ENCODE measurements at places on chromosomes 4 and X. TPM values are rescaled to one million over a fixed set of nuclear protein-coding genes. Genes with fewer than 3 reads are reported as not detected.

The CLIC2 gene
- 2.5 TPM for total RNA-seq

The FAM236C gene
- not detected for total RNA-seq

The TTC29 gene
- total RNA-seq, result not detected

The RAB40AL gene
- total RNA-seq, result 0.68 TPM

The SCML1 gene
- 4.8 TPM for total RNA-seq

The TLR6 gene
- total RNA-seq, result 1.6 TPM

The OTUD5 gene
- 20.3 TPM for total RNA-seq

DNA sequence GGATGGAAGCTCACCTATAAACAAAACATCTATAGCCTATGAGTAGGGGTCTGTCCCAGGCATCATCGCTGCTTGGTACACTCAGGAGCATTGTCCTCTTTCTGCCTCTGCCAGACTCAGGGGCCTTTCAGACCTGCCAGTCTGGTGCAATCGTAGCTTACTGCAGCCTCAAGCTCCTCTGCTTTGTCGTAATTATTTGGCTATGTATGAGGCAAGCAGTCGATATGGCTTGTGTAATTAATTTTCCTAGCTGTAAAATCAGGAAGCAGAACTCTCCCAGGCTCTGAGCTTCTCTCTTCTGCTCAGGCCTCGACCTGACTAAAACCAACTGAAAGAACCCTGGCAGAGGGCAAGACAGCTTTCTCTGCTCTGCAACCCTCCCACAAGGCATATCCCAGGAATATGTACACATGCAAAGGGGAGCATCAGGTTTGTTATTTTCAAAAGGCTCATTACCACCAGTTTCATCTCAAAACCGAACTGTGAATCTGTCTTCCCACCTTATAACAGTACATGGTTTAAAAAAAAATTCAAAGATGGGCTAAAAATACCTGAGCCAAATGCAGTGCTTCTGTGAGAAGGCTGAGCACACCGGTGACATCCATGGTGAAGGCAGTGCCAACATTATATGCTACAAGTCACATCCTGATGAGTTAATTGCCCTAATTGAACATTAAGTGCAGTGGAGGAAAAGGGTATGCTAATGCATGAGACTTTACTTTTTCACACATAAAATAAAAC, 309.2 kb upstream of the EMCN start:
- no peak for ATAC-seq

- ATAC-seq, result no peak
Measured at GRCh38 chrX:139172731-139173130, 357.8 kb upstream of the F9 start.

DNA sequence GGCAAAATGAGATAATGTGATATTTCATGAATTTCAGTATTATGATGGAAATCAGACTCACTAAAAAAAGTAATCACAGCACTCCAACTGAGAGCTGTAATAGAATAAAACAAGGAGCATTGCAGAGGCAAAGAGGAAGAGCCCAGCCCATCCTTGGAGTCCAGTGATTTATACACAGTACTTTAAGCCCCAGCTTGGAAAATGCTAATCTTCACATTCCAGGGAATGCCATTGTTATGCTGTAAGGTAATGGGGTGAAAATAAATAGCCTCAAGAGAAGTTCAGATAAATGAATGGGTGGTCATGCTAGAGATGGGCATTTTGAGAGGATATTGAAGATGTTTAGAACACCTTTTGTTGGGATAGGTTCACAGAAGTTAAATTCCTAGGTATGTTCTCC, 190.3 kb upstream of the TAPT1 start:
- no peak for ATAC-seq

DNA sequence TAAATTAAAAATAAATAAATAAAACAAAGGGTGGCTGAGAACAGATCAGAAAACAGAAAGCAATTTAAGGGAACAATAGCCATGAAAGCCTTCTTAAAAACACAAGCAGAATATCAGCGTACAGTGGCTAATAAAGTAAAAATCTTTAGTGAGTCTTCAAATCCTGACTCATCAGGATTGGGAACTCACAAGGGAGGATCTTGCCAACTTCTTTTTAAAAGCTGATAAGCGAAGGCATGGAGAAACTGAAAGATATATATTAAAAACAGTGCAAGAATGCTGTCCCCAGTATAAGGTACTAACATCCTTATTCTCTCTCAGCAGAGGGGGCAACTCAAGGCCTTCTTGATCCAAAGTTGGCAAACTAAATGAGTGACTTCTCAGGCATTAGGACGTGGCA, 180.1 kb downstream of the DHX15 start:
- no peak for ATAC-seq

DNA sequence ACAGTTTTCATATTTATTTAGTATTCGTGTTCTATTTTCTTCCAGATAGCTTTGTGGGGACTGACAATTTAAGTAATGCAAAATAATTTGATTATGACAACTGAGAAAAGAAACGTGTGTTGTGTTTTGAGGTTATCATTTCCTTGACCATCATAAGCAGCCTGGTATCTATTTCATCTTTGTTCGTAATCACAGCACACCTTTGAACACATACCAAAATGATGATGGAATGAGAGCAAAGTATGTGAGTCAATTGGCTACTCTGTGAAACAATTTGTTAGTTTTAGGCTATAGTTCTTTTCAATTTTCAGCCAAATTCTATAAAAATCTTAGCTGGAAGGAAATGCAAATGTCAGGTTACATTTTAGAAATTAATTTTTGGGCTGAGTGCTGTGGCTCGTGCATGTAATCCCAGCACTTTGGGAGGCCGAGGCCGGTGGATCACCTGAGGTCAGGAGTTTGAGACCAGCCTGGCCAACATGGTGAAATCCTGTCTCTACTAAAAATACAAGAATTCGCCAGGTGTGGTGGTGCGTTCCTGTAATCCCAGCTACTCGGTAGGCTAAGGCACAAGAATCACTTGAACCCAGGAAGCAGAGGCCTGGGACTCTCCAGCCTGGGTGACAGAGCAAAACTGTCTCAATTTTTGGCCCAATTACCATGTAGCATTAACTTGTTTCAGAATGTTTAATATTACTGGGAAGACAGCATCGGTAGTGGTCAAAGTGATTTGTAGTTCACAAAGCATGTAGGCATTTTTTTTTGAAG, 1.1 kb upstream of the DUSP21 start:
- no peak for ATAC-seq

DNA sequence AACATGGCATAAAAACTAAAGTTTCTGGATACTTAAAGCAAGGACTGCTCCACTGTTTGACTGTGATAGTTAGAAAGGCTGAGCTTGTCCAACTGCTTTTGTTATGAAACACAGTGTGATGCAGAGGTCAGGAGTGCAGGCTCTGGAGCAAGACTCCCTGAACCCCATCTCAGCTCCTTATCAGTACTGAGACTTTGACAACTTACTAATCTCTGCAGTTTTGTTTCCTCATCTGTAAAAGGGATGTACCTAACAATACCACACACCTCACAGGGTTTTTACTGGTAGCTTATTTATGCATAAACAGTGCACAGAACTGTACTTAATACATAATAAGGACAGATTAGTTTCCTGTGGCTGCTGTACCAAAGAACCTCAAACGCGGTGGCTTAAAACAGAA, 804.3 kb downstream of the FSTL5 start:
- ATAC-seq, result no peak

- peak; percentile 91 for ATAC-seq
Measured at GRCh38 chrX:150693725-150694574, 754 bp downstream of the MTMR1 start.

- ATAC-seq, result no peak
Measured at GRCh38 chr4:159432436-159432835, 329.6 kb downstream of the RAPGEF2 start.

GRCh38 chr4:88609387-88609786, 17.1 kb downstream of the HERC3 start:
- ATAC-seq, result no peak

- no peak for ATAC-seq
Measured at GRCh38 chr4:104424475-104424941, 70.2 kb downstream of the CXXC4 start.

DNA sequence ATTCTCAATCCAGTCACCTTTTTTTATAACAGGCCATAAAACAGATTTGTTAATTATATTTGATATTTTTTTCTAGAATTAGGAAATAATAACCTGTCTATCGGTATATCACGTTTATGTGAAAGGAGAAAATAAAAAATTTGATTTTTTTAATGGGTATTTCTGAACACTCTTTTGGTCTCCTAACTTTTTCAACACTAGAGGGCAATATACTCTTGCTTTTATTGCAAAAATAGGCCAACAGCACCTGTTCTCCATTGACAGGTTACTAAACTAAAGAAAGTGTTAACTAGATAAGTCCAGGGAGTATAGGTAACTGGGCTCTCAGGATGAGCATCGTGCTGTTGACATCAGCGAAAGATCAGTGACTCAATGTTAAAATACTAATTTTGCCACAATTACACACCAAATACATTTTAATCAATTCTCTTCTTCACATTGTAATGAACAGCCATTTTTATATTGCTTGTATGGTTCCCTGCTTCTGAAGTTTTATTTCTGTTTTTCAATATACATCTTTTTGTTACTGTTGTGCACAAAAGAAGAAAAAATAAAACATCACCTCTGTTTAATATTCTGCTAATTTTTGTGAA, 22.8 kb downstream of the NDST4 start:
- ATAC-seq, result no peak

DNA sequence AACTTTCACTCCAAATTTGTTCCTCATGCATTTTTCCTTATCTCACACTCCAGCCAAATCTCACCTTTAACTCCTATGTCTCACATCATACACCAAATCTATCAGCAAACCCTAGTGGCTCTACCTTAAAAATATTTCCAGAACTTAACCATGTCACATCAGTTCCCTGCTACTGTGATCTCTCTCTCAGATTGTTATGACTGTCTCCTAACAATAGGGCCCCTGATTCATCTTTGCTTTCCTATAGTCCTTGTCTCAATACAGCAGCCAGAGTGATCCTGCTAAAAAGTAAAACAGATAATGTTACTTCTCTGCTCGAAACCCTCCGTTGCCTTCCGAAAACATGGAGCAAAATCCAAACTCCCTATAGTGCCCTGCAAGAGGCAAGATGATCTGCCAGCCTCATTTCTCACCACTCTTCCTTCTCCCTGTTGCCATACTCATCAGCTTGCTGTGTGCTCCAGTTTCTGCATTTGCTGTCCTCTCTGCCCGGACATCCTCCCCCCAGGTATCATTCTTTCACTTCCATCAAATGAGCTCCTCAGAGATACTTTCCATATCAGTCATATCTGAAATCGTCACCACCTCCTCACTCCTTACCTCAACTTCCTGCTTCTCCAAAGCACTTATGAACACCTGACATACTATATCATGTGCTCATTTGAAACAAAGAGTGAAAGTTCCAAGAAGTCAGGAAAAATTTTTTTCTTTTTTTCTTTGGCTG, 293.4 kb upstream of the NR3C2 start:
- no peak for ATAC-seq

DNA sequence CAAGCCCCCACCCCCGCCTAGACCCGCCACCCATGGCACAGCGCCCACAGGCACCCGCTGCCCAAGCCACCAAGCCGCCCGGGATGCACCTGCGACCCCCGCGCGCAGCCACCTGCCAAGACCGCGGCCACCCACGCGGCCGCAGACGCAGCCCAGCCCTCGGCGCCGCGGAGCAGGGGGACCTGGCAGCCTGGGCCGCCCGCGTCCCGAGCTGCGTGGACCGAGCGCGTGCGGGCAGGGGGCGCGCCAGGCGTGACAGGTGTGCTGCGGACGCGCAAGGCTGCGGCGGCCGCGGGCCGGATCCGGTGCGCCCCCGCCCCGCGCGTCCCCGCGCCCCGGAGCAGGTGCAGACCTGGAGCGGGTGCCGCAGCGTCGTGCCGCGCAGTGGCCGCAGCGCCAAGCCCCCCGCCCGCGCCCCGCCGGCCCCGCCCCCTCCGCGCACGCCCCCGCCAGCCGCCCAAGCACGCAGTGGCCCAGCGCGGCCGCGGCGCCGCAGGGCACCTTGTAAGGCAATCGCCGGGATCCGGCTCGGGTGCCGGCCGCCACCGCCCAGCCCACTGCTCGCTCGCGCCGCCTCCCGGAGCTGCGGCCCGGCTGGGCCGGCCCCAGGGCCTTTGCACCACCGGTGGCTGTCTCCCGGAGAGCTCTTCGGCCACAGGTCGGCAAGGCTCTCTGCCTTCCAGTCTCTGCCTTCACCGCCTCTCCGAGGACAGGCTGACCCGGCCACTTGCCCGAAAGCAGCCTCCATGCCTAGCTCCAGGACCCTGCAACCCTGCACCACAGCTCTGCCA, at the start of gene PNCK:
Gene PNCK (minus strand): TSS at position 386 of the 791 bp plus-strand sequence. CDS start 737 bp downstream, outside the sequence.
- ATAC-seq, result no peak

- ATAC-seq, result no peak
Measured at GRCh38 chr4:7947927-7948326, 8.3 kb upstream of the AFAP1 start.

DNA sequence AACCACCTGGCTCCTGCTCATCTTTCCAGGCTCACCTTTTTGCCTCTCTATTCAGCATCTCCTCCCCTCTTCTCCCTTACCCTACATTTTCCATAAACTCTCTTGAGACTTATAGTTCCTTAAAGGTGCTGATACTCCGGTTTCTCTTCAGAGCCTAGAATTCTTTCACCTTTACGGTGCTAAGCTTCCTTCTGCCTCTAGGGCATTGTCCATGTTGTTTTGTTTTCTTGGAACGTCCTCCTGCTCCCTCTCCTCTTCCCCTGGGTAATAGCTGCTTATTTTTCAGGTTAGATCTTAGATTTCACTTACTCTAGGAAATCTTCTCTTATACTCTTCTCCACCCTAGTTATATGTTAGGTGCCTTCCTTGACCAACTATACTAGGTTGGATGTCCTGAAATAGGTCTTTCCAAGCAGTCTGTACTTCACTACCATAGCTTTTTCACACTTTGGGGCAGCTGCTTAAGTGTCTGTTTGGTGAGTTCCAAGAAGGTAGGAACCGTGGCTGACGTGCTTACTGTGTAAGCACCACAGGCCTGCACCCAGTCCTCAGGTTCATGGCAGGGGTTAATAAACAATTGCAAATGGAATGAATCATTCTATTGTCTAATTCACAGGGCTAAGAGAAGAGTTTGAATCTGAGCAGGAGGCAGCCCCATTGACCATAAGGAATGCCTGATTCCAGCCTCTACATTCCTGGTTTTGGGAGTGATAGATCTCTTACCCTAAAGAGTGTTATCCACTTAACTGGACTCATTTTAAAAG, 227.5 kb downstream of the MGST2 start:
- peak; percentile 70 for ATAC-seq

All from esophagus mucosa (tissue), 1 donor.